ENCODE measurements at places on chromosomes 6 and 20.

- no peak for DNase-seq
Observed at GRCh38 chr6:129632172-129632613, 77.8 kb downstream of the ARHGAP18 start.

DNA sequence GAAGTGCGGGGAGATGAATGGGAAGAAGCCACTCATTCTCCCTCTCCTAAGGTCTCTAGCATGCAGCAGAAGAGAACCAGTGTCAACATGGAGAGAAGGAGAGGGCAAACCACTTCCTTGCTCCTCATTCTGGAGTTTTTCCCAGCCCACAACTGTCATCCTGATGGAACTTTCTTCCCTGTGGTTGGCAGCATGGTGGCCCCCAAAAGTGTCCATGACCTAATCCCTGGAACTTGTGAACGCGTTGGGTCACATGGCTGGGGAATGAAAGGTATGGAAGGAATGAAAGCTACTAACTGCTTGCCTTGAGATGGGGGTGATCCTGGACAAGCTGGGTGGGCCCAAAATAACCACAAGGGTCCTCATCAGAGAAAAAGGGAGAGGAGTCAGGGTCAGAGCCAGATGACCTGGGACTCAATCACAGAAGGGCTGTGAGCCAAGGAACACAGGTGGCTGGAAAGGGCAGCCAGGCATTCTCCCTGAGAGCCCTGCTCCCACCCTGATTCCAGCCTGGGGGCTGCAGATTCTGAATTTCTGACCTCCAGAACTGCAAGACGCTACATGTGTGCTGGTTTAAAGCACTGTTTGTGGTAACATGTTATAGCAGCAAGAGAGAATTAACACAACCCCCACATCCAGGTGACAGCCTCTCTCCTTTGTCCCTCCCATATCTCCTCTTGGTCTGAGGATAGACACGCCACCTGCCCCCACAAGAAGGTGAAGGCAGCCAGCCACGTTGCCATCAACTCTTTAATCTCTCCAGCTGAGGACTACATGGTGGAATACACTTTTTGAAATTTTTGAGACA is 63.2 kb downstream of the PYGB start:
- DNase-seq: peak; percentile 58

GRCh38 chr20:41213150-41213820 is 75.9 kb downstream of the PLCG1 start:
- no peak for DNase-seq

DNA sequence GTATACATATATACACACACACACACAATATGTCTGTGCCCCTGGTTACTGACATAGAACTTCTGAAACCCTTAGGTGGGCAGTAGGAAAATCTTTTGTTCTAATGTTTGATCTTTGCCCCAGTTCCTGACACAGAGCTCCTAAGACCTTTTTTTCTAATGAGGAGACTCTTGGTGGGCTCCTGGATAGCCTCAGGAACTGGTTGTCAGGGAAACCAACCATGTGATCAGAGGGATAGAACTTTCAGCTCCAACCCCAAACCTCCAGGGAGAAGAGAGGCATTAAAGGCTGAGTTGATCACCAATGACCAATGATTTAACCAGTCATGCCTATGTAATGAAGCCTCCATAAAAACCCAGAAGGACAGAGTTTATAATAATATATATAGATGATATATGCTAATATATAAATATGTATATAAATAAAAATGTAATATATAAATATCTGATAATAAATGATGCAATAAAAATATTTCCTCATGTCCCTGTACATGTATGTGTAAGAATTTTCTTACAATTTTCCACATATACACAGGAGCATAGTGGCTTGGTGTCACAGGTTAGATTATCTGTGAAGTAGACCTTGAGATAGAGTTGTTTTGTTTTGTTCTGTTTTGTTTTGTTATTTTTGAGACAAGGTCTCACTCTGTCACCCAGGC is 93.3 kb downstream of the GPX5 start:
- DNase-seq: no peak

DNA sequence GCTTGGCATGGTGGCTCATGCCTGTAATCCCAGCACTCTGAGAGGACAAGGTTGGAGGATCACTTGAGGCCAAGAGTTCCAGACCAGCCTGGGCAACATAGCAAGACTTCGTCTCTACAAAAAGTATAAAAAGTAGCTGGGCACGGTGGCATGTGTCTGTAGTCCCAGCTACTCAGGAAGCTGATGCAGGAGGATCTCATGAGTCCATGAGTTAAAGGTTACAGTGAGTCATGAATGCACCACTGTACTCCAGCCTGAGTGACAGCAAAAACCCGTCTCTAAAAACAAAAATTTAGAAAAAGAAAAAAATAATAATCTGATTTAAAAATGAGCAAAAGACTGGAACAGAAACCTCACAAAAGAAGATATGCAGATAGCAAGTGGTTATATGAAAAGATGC is 279.7 kb downstream of the RNGTT start:
- no peak for DNase-seq

DNA sequence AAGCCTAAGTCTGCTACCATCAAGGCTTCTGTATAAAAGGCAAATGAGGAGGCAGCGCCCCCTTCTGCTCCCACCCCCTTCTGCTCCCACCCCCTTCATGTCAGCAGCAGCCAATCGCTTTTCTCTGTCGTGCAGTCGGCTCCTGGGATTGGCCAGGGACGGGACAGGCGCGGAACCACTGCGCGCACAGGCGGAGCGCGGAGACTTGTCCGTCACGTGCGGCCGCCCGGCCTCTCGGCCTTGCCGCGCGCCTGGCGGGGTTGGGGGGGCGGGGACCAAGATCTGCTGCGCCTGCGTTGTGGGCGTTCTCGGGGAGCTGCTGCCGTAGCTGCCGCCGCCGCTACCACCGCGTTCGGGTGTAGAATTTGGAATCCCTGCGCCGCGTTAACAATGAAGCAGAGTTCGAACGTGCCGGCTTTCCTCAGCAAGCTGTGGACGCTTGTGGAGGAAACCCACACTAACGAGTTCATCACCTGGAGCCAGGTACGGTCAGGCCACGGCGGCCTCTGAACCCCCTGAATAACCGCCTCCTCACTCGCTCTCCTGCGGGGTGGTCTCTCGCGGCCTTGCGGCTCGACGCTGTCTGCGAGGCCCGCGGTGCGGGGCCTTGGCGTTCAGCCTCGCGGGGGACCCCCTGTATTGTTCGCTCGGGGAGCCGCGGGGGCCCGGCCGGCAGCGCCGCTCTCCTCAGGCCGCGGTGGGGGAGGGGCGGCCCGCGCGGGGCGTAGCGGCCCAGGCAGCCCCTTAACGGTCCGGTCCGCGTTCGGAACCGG is at the start of gene HSF2:
Gene HSF2, plus strand, starts transcription at position 305 of the 773 bp plus-strand sequence. Its CDS starts 86 bp downstream, at position 391.
- DNase-seq: peak; percentile 98

DNA sequence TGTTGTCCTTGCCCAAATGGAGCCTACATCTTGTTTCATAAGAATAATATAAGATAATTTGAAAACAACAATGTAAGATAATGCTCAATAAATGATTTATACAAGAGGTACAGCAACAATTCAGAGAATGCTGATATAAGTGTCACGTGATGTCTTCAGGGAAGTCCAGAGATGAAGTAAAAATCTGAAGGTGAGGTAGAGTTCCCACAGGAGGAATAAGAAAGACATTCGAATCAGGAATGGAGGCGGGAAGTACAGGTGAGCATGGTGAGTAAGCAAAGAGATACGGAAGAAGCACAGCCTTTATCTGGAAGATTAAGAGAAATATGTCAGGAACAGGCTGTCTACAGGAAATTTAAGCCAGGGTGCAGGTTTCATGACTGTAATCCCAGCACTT is 165.9 kb upstream of the MARCKS start:
- no peak for DNase-seq

DNA sequence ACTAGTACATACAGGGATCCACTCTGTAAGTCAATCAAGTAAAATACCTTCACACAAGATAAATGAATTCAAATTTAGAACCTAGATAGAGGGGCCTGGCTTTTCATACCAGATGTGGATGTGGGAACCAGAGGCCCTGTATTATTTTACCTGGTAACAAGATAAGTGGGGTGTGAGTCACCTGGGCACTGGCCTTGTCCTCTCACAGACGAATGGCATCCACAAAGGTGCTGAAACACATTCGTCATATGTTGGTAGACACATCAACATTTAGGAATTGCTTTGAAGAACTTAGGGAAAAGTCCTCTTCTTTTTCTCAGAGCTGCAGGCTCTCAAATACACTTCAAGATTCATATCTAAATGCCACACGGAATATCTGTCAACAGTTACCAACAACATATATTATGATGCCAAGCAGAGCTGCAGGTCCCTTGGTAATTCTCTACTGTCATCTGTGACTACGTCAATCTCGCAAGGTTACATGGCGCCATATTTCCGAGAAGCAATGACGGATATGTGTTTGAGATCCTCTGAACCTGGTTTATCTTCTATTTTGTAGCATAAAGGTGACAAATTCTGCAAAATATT is 618.6 kb downstream of the EPM2A start:
- DNase-seq: no peak
